Activated gamma-delta T cell (primary cell): ENCODE measurements at places on chromosomes 1 and 21.

GRCh38 chr1:204077979-204078696 lies 5.2 kb downstream of the SOX13 start:
- no peak for DNase-seq

DNA sequence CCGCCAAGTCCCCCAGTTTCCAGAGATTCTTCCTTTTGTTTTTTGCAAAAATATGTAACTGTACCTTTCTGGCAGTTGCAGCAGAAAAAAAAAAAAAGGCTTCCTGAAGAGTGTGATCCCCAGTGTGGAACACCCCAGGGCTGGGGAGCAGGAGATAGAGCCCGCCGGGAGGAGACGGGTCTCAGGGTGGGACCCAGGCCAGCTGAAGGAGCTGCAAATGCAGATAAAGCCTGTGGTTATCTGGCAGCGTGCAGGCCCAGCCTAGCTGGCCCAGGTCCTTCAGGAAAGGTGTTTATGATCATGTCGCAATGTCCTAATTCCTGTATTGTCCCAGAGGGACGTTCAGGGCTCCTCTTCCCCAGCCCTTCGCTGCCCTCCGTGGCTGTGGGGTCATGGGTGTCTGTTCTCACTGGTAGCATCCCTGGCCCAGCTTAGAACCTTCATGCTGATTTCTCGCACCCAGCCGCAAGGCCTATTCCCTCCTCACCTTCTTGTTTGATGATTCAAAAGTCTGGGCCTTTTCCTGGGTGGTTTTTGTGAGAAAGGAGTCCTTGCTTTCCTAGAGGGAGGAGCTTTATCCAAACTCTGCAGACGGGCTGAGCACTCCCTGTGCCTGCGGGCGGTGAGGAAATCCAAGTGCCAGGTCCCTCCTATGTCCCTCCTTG lies 26.2 kb downstream of the RNF187 start:
- DNase-seq: no peak

DNA sequence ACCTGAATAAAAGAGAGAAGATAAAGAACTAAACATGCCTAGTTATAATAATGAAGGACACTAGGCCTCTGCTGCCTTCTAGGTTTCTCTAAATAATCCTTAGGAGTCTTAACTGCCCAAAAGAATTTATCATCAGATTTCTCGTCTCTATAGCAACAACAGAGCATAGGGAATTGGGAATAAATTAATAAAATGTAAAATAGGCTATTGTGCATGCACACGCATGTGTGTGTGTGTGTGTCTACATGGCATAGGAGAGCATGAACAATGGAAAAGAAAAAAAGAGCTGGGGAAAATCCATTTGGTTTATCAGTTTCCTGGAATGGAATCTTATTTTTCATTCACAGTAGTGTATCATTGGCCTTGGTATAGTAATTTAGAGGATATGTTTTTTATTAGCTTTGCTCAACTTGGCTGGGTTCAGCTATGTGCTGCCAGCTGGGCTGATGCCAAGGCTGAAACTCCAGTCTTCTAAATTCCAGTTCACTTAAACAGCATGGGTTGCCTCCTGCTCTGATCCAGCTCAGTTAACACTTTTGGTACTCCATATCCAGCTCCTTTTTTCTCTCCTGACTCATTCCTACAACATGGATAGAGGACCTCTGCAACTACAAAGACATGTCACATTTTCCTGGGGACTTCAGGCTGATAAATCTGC lies 80.6 kb upstream of the SLFNL1 start:
- no peak for DNase-seq

GRCh38 chr1:172398970-172399755 lies 21.3 kb upstream of the C1orf105 start:
- no peak for DNase-seq

GRCh38 chr1:193960499-193960898 lies 774.1 kb upstream of the B3GALT2 start:
- DNase-seq: no peak

GRCh38 chr21:37452227-37452626 lies 85.7 kb downstream of the DYRK1A start:
- DNase-seq: no peak

GRCh38 chr1:59705466-59706302 lies 109.1 kb upstream of the HOOK1 start:
- no peak for DNase-seq

DNA sequence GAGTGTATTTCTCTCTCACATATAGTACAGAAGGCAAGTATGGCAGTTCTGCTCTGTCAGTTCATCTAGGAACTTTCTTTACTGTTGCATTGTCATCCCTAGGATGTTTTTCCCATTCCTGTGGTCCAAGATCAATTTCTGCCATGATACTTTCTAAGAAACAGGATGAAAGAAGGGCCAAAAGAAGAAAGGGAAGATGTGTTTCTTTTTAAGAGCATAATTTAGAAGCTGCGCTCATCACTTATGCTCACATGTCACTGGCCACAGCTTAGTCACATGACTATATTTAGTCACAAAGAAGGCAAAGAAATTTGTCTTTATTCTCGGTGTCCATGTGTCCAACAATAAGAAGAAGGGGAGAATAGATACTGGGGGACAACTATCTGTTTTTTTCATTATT lies 7.0 kb upstream of the MAST2 start:
- DNase-seq: no peak

DNA sequence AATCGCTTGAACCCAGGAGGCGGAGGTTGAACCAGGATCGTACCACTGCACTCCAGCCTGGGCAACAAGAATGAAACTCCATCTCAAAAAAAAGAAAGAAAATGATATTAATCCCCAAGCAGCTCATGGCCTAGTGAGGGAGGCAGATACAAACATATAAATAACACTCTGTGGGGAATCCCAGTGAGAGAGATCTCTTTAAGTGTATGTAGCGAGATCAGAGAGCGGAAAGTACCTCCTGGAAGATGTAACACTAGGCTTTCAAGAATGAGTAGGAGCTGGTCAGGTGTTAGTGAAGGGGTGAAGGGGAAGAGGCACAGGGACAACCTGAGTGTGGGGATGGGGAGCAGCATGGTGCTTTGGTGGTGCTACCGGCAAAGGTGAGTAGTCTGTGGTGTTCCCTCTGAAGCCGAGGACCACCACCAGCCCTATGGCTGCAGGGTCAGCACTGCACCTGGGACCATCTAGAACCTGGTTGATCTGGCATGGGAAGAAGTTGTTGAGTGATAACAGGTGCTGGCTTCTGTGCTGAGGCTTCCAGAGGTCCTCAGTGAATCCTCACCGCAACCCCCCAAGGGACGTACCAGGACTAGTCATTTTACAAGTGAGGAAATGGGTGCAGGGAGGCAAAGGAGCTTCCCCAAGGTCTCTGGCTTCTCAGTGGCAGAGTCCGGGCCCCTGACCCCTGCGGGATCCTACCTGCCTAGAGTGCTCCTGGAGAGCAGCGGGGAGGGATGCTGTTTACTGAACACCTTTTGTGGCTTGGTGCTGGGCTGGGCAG lies 367.6 kb upstream of the VAMP3 start:
- no peak for DNase-seq

GRCh38 chr1:7645751-7646048 lies 125.4 kb upstream of the VAMP3 start:
- no peak for DNase-seq

DNA sequence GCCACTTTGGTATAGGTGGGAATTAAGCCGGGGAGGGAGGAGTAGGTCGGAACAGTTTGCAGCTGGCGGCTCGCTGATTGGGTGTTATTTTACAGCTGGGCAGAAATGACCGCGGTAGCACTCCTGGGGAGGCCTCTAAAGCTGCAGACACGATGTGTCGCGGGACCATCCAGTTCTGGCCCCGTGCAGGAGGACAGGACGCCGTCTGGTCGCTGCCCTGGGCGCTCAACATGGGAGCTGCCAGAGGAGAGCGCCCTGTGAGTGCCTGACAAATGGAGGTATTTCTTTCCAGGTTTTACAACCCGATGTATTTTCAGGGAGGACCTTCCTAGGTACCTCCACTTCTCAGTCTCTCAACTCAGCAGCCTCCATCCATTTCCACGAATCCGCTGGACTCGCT lies 46.2 kb downstream of the CDC7 start:
- no peak for DNase-seq

GRCh38 chr21:44713846-44714245 lies 2.5 kb upstream of the TSPEAR start:
- DNase-seq: no peak

GRCh38 chr1:204677864-204678263 lies 7.7 kb downstream of the LRRN2 start:
- no peak for DNase-seq

- no peak for DNase-seq
Observed at GRCh38 chr1:7228252-7228961, 443.2 kb downstream of the CAMTA1 start.

- DNase-seq: no peak
Observed at GRCh38 chr1:235105051-235106043, 23.3 kb downstream of the TOMM20 start.

DNA sequence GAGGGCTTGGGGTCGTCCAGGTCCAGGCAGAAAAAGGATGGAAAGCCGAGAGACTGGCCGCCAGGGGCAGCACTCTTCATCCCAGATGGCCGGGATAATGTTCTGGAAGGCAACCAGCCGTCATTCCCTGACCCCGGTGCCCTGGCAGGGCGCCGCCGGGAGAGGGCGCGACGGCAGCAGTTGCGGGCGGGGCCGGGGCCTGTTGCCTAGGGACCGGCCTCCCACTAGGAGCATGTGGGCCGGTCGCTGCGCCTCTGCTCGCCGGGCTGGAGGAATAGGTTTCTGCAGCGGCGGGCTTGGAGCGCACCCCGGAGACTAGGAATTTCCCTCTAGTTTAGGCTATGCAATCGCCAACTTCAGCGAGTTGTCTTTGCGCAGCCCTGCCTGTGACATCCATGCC lies 11.0 kb downstream of the DMRTB1 start:
- no peak for DNase-seq

DNA sequence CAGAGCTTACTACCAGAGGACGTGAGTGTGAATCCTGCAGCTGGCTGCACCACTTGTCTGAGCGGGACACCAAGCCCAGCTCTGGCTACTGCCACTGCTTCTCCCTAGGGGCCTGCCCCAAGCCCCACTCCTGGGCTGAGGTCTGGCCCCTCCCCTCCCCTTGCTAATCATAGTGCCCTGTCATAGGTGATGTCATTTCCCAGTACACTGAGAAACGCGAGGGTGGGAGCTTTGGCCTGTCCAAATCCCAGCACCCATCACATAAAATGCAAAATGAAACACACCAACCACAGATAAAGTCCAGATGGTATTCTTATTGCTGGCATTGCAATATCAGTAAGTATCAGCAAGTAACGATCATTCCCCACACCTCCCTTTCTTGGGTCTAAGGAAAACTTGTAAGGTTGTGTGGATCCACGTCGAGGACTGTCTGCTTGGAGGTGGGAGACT lies 77.7 kb downstream of the TOMM20 start:
- DNase-seq: no peak

GRCh38 chr1:6727535-6727934 lies 25.9 kb upstream of the DNAJC11 start:
- no peak for DNase-seq

GRCh38 chr1:231541842-231542241 lies 13.4 kb downstream of the TSNAX start:
- DNase-seq: no peak

GRCh38 chr1:240888039-240888786 lies 276.3 kb upstream of the GREM2 start:
- no peak for DNase-seq

DNA sequence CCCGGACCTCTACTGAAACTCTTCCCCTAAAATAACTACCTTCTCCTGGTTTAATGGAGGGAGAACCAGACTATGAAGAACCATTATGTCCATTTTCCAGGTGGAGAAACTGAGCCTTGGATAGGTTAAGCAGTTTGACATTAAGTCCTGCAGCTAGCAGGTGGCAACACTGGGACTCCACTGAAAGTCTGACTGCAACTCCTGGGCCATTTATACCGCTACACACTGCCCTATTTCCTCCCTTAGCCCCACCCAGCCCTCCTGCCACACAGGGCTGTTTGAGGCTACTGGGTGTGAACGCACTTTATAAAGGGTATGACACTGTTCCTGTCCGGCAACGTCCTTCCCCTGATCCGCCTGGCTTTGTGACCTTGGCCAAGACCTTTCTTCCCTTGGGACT lies 511 bp upstream of the INPP5B start:
- no peak for DNase-seq

GRCh38 chr1:178275553-178275952 lies 181.6 kb downstream of the RASAL2 start:
- DNase-seq: no peak

DNA sequence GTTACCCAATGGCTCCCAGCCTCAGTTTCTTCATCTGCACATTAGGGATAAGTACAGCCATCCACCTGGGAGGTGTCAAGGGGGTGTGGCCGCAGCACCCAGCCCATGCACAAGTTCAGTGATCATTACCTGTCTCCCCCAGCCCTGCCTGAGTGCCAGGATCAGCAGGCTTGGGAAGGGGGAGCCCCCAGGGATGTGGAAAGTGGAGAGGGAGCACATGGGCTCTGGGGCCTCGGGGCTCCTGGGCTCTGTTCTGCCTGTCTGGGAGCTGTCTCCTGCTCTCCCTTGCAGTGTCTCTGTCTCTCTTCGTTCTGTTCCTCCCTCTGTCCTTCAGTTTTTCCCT lies 10.8 kb upstream of the PADI1 start:
- DNase-seq: no peak

DNA sequence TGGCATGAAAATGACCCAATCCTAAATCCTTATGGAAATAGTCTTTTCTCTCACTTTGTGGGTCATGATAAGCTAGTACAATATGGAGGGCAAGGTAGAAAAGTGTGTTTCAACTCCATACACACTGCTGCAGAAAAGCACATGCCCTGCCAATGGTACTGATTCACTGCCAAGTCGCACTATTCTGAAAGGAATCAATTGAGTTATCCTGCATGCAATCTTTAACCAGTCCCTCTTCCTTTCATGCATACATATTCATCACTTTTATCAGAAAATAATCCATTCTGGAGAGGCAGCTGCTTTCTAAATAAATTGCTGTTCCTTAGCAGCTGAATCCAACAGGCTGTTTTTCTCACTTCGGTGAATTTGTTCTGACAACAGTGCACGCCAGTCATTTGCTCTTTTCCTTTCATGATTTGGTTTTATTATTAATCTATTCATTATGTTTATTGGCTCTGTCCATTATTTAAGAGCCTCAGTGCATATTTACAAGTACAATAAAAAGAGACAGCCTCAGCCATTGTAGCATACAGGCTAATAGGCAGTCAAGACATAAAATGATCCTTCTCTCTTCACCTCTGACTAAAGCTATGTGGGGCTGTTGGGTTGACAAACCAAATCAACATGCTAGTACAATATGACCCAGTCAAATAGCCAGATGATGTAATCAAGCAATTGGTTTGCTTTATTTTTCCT lies 108.8 kb downstream of the CHD1L start:
- no peak for DNase-seq

- DNase-seq: no peak
Observed at GRCh38 chr1:65021795-65022194, 55.4 kb upstream of the JAK1 start.
